ENCODE measurements at places on chromosomes 16 and 17. TPM values are rescaled to one million over a fixed set of nuclear protein-coding genes. Genes with fewer than 3 reads are reported as not detected.

Gene ATAD5
- 30.0 TPM for total RNA-seq

Gene ABCC12
- total RNA-seq = not detected

Gene CTRB1
- total RNA-seq = not detected

Gene CIBAR2
- not detected for total RNA-seq

Gene RDM1
- total RNA-seq = 10.6 TPM

Gene KCNJ16
- not detected for total RNA-seq

Gene TBC1D3K
- not detected for total RNA-seq

Gene SLC5A10
- not detected for total RNA-seq

Gene CCL4
- 966 TPM for total RNA-seq

Gene CHD9
- total RNA-seq = 15.0 TPM

Gene DPEP3
- not detected for total RNA-seq

Gene C17orf100
- 1.8 TPM for total RNA-seq

Gene SECTM1
- 12.7 TPM for total RNA-seq

Gene CACNG5
- total RNA-seq = not detected

Gene KRT23
- total RNA-seq = not detected

Gene TBC1D3E
- total RNA-seq = not detected

Gene TXNL4B
- total RNA-seq = 20.1 TPM

Gene ACSM2A
- total RNA-seq = not detected

Gene SYT17
- total RNA-seq = not detected

Gene CDH3
- total RNA-seq = 5.2 TPM

Gene ADAMTS18
- total RNA-seq = not detected

Gene SLC22A31
- total RNA-seq = 0.39 TPM

Gene LYRM9
- 5.7 TPM for total RNA-seq

Gene TPSD1
- total RNA-seq = not detected

Gene KRT32
- total RNA-seq = not detected

Gene PHF23
- 28.7 TPM for total RNA-seq

Gene CYGB
- not detected for total RNA-seq

Gene HBQ1
- not detected for total RNA-seq

Gene MYO1C
- 46.7 TPM for total RNA-seq

Gene CHST4
- total RNA-seq = not detected

Gene KRT34
- total RNA-seq = not detected

Gene ITGAD
- not detected for total RNA-seq

Gene DNAAF8
- total RNA-seq = 0.31 TPM

Gene CIITA
- 3.2 TPM for total RNA-seq

Gene FA2H
- 0.22 TPM for total RNA-seq
